ENCODE measurements at places on chromosomes 3 and 15.

DNA sequence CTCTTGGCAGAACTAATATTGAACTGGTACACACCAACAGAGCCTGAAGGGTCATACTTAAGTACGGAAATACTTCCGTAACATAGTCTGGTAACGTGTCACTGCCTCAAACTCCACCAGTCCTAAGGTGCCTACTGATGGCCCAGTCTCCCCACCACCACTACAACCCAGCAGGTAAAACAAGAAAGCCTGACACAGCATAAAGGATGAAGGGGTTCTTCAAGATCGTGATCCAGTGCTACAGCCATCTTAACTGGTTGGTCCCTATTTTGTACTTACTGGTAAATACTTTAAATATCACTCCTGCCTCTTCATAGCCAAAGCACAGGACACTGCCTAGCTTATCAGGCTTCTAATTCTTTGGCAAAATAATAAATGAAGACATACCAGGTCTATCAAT, 46.5 kb downstream of the PEAK1 start:
- DNase-seq = no peak

DNA sequence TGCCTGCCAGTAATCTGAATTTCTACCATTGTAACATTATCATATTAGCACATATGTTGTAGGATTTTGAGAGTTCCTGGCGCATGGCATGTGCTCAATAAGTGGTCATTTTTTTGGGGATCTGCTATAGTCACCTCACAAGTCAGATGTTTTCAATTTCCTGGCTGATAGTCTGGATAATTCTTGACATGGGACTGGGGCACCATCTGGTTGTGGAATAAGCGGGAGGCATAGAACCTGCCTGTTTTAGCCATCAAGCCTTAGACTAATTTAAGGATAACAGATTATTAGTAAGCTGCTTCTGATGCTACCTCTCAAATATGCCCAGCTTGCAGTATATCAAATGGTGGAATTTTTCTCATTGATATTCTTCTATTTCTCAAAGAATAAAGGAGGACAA, 39.1 kb downstream of the GASK1A start:
- no peak for DNase-seq

DNA sequence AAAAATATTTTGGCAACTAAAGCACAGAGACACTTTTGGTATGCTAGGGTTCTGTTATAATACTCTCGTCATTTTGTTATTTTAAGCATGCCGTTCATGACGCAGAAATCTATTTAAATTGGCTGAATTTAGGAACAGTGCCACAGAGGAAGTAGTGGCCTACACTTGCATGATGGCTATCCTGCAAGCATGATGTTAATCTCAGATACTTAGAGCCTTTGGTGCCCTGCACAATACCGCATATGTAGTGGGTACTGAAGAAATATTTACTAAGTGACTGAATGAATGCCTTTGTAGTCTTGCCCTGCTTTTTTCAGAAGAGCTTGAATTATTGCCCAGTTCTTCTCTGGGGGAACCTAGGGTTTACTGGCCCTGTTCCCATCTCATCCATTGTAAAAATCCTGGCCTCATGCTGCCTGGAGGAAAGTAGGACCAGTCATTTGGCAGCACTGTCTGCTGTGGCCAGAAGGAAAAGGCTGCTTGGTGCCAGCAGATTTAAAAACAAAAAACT, 79.0 kb downstream of the SERPINI1 start:
- no peak for DNase-seq

- no peak for DNase-seq
Observed at GRCh38 chr15:95174301-95175259, 943.2 kb downstream of the MCTP2 start.

DNA sequence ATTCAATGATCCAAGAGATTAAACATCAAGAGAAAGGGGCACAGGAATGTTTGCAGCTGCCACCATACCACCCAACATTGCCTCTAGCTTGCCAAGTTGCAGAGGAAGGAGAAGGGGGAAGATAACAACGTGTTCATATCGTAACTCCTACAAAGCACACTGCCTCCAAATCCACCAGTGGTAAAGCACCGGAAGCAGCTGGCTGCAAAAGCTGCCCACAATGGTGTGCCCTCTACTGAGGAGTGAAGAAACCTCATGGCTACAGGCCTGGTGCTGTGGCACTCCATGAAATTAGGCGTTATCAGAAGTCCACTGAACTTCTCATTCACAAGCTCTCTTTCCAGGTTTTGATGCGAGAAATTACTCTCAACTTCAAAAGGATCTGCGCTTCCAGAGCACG, 263.9 kb upstream of the STT3B start:
- no peak for DNase-seq

GRCh38 chr15:81029414-81030300, 28.9 kb downstream of the TLNRD1 start:
- no peak for DNase-seq

GRCh38 chr3:130973406-130973805, 53.2 kb downstream of the ASTE1 start:
- no peak for DNase-seq

- DNase-seq = no peak
Observed at GRCh38 chr3:85050821-85051220, 92.0 kb downstream of the CADM2 start.

- DNase-seq = no peak
Observed at GRCh38 chr3:56800130-56800831, 1.5 kb downstream of the ARHGEF3 start.

Data from hematopoietic multipotent progenitor cell (in vitro differentiated cells).